ENCODE measurements at places on chromosomes 6 and 20.

DNA sequence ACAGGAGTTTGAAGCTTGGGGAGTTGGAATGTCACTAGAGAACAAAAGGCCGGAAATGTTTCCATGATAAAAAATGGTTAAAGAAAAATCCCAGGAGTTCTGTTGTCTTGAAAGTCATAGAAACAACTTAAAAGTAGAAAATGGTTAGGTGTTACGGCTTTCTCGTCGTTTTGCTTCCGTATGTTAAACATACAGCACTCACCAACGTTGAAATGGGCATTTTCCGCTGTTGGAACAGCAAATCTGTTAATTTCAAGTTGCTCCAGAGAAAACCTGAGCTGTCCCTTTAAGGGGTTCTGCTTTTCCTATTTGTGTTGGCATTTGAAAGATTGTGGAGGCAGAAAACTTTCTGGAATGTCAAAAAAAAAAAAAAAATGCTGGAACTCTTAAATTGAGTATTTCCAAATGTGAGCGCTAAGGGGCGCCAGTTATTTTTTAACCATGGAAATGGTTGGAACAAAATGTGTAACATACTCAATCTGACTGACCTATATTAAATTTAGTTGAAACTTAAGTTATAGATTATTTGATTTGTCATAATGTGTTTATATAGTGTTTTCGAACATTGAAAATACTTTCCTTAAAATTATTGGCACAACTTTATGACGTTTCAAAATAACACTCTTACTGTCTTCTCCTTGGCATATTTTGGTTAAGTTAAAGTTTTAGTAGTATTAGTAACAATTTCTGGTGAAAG lies 2.2 kb downstream of the QKI start:
- DNase-seq, result no peak

GRCh38 chr6:15387118-15387517 lies 141.2 kb downstream of the JARID2 start:
- no peak for DNase-seq

GRCh38 chr6:89887452-89888137 lies 6.7 kb upstream of the GJA10 start:
- no peak for DNase-seq

DNA sequence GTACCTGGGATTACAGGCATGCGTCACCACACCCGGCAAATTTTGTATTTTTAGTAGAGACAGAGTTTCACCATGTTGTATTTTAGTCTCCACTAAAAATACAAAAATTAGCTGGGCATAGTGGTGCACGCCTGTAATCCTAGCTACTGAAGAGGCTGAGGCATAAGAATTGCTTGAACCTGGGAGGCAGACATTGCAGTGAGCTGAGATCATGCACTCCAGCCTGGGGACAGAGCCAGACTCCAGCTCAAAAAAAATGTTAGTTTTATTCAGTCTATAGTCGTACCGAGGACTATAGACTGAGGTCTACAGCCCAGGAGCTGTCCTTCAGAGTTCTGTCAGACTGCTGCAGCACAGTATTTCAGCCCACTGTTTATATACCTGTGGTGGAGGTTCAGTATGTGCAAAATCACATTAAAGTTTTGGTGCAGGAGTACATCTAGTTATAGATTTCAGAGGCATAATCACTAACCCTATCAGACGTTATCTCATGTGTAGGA lies 3.6 kb upstream of the CASP8AP2 start:
- DNase-seq, result no peak

DNA sequence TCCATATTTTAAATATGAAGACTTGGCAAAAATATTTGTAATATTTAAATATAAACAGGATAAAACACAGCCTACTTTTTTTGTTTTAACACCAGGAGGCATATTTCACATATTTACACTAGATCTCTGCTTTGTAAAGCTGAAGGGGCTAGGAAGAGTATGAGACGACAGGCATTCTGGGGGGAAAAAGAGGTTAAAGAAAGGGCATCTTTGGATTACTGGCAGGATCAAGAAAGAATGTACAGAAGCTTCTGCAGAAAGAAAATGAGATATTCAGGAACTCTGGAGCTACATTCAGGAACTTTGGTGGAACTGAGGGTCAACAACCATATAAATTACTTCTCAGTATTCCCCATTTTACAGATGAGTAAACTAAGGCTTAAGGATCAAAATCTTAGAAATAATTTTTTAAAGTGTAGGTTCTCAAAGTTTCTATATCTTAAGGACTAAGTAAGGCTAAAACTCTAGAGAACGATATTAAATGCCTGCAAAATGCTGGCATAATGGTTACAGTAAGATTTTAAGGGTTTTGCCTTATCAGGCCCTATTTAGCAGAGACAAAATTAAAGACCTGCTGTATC lies 156.5 kb downstream of the CDK19 start:
- DNase-seq, result no peak

DNA sequence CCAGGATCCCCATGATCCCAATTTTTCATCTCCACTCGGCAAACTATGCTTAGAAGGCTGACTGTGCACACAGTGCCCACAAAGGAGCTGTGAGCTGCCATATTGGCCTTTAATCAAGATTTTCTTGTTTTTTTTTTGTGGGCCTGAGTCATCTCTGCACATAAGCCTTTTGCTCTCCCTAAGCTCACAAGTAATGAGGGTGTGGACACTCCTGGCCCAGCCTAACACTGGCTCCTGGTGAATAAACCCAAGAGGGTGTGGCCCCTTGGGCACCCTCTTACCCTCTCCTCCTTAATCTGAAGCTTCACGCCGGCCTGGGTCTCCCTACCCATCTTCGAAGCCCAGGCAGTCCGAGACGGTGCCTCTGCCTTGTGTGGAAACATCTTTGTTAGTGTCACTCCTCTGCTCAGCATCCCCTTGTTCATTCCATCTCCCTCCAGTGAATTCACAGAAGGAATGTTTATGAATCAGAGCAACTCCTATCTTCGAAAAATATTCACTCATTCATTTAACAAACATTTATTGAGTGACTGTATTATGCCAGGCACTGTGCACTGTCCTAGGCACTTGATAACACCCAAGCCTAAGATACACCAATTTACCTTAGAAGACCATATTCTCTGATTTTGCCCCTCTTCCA lies 22.2 kb upstream of the MRPS10 start:
- DNase-seq, result peak; percentile 54
